ENCODE measurements at places on chromosomes 6 and 20. TPM values are rescaled to one million over a fixed set of nuclear protein-coding genes. Genes with fewer than 3 reads are reported as not detected.

DNA sequence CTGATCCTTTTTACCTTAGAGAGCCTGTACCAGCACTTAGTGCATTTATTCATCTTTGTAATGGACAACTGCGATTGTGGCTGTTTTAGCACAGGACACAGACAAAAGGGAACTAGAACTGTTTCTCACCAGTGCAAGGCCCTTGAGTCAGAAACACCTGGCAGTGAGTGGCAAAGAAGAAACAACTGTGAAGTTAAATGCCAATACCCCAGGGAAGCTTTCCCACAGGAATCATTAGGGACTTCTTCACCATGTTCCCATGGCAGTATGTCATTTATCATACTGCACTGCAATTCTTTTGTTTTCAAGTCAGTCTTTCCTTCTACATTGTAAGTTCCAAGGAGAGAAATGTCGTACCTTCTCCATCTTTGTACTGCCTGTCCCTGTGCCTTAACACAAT, 28.6 kb upstream of the CDYL start:
- DNase-seq = no peak

DNA sequence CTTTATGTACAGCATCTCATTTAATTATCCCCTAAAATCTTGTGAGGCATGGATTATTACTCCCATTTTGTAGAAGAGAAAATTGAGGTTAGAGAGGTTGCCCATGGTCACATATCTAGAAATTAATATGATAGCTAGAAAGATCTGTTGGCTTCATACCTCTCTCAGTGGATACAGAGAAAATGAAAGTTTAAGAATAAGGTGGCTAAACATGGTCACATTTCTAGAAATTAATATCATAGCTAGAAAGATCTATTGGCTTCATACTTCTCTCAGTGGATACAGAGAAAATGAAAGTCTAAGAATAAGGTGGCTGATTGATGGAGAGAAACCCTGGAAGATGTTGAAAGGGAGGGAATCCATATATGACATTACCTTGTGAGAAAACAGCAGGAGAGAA, 260.7 kb upstream of the MAN1A1 start:
- DNase-seq = no peak

- DNase-seq = no peak
These were observed 42.2 kb downstream of the CDYL start for GRCh38 chr6:4818272-4818938.

WFDC12 gene
- total RNA-seq = not detected

MMP24 gene
- total RNA-seq = not detected

RIN2 gene
- total RNA-seq = not detected

KIF3B gene
- total RNA-seq = 36.2 TPM

- DNase-seq = no peak
These were observed 59.8 kb upstream of the FNDC1 start for GRCh38 chr6:159109391-159109790.

DNA sequence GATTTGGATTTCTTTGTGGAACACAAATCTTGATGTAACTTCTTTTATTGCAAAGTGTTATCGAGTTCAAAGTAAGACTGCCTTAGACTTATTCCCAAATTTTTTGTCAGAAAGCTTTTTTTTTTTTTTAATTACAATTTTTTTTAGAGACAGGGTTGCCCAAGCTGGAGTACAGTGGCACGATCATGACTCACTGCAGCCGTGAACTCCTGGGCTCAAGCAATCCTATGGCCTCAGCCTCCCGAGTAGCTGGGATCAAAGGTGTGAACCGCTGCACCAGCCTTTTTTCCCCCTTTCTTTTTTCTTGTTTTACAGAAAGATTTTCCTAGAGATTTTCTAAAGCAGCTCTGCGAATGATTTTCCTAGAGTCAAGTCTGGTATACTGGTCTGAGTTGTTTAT, 2.8 kb downstream of the RIOK1 start:
- no peak for DNase-seq

- no peak for DNase-seq
These were observed 5.7 kb downstream of the PPP1R10 start for GRCh38 chr6:30611150-30611855.

CCDC170 gene
- not detected for total RNA-seq

GRCh38 chr20:18589941-18590674, 2.3 kb downstream of the DTD1 start:
- no peak for DNase-seq

AIF1 gene
- total RNA-seq = 150 TPM

Data from activated naive CD8-positive, alpha-beta T cell treated with anti-CD3 and anti-CD28 coated beads for 36 hours (primary cell).